ENCODE measurements at places on chromosomes 7 and 10.

GRCh38 chr7:31254926-31255325, 85.6 kb downstream of the NEUROD6 start:
- peak; percentile 1 for DNase-seq

DNA sequence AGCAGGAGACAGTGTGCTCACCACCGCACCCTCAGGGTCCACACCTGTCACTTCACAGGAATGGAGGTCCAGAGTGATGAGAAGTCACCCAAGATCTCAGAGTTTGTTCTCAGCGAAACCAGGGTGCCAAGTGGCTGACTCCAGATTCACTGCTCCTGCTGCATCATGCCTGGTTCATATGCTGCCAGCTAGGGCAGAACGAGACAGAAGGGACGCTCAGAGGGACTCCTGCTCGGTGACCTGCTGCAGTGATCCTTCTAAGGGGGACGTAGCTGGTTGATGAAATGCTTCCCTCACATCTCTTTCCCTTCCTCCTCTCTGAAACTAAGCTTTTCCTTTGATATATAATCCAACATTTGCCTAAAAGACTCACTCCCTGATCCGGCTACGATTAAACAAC, 248.5 kb downstream of the SFMBT2 start:
- DNase-seq, result no peak

- no peak for DNase-seq
These were observed 63.0 kb upstream of the SP4 start for GRCh38 chr7:21364801-21365271.

GRCh38 chr7:123792547-123792946, 43.7 kb upstream of the WASL start:
- DNase-seq, result no peak

DNA sequence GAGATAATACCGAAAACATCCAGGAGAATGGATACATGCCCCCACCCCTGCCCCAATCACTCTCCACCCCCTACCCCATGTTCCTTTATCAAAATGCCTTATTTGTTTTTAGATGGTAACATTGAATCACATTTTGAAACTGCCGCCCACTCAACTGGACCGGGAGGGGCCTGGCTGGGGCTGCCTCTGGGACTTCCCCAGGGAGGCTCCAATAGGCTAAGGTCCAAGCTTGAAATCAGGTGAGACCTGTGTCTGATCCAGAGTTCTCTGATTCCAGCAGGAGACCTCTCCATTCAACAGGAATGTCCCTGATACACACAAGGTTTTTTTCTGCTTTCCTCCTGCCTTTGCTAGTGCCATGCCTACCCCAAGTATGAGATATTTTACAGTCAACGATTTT, 43.8 kb upstream of the ACSL5 start:
- no peak for DNase-seq

- DNase-seq, result no peak
These were observed 82.4 kb downstream of the HIF1AN start for GRCh38 chr10:100618091-100618615.

GRCh38 chr7:27912751-27913150, 172.8 kb downstream of the TAX1BP1 start:
- no peak for DNase-seq

- DNase-seq, result no peak
These were observed 75.7 kb downstream of the VWDE start for GRCh38 chr7:12327922-12328321.

DNA sequence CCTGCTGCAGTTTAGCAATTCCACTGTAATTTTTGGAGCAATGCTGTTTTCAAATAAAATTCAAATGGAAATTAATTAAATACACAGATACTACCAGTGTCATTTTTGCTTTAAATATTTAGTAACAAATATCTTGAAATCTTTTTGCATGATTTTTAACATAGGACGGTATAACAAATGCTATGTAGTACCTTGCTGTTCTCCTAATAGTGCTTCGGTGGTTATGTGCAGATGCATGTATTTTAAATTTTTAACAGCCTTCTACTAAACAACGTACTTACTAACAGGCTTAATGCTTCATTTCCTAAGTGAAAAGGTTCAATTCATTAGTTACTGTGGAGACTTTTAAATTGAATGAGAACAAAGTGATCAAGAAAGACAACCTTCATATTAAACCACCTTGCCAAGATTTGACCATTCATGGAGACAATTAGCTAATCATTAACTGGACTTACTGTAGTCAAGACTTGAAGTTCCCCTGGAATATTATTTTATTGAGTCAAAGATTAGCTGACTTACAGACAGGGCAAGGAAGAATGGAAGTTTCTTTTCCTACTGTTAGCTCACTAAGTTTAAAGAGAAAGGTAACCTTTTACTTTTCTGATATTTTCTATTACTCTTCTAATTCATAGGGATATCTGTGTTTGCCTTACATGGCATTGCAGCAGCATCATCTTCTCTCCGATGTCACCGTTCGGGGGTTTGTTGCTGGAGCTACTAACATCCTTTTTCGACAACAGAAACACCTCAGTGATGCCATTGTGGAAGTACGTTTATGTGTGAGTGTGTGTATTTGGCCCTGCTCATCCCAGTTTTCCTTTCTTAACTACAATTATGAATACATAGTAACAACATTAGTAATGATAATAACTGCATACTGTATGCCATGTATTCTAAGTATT, 74.3 kb downstream of the AVL9 start:
- no peak for DNase-seq

DNA sequence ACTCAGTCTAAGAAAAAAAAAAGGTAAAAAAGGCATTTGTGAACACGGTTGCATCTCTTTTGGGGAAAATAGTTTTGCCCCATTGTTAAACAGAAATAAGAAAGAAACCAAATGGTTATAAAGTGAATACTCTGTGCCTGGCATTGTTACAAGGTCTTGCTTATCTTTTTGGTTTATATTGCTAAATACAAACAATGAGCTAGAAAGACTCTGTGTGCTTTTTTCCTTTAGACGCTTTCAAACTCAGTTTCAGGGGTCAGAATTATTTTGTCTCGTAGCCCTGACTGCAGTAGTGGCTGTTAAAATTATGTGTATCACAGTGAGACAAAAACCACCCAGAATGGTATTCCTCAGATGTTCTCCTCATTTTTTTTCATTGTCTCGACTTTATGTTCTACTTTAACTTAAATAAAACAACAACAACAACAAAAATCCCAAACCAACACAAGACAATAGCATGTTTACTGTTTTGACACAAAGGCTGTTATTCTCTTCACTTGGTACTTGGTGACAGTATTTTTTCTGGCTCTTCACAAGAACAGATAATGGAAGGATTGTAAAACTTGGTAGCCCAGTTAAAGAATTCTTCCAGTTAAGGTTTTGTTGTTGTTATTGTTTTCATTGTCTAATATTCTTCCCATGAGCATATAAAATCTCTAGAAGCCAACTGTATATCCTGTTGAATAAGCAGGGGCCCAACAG, 190.1 kb downstream of the PLXDC2 start:
- DNase-seq, result no peak

DNA sequence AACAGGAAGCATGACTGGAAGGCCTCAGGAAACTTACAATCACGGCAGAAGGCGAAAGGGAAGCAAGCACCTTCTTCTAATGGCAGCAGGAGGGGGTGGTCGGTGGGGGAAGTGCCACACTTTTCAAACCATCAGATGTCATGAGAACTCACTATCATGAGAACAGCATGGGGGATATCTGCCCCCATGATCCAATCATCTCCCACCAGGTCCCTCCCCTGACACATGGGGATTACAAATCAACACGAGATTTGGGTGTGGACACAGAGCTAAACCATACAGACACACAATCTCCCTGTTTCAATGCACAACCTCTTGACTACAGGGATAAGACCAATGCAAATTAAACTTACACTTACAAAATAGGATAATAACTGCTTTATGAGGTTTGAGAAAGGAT, 97.6 kb downstream of the SGMS1 start:
- DNase-seq, result no peak

GRCh38 chr7:139875821-139876241, 46.8 kb downstream of the TBXAS1 start:
- peak; percentile 10 for DNase-seq

DNA sequence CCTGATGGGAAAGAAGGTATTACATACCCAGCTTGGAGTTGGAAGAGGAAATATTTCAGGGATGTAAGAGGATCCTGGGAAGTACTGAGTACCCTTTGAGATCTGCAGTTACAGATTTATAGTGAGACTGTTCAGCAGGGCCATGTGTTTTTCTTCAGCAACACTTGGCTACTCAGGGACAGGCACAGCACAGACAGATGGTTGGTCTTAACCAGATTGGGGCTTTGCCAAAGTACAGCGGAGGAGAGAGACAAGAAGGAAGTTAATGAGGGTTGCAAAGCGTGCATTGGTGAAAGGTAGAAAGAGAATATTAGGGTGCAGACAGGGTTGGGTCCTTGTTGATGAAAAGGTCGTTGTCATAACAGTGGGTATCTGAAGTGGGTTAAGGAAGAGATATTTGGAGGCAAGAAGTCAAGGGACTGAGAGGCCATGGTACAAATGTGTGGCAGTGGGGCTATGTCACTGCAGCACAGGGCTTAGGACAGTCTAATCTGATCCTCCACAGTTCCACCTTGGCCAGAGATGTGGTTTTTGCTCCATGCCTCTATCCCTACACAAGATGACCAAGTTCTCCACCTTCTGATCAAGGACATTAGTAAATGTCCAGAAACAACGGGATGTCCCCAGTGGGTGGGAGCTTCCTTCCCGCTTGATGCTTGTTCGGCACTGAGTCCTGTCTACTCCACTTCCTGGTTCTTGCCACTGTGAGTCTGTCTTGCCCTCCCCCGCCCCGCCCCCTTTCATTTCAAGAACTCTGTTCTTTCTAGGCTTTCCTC, 18.9 kb upstream of the DNAJC1 start:
- peak; percentile 55 for DNase-seq

DNA sequence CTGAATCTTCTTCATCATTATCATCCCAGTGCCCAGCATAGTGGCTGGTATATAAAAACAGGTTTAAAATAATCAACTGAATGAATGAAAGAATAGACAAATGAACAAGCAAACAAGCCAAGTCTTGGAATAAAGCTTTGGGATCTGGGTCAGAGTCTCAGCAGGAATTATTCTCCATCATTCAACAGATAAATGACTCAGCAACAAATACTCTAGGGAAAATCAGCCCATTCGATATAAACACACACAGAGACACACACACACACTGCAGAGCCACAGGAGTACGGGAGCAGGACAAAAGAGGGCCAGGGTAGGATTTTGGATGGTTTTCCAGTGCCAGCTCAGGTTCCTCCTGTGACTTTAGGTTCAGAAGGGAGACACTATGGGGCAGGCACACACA, 29.2 kb upstream of the DLX6 start:
- DNase-seq, result no peak

- DNase-seq, result no peak
These were observed 21.2 kb downstream of the MAT1A start for GRCh38 chr10:80268266-80268665.

- no peak for DNase-seq
These were observed 67.5 kb upstream of the CCNY start for GRCh38 chr10:35268791-35269257.

DNA sequence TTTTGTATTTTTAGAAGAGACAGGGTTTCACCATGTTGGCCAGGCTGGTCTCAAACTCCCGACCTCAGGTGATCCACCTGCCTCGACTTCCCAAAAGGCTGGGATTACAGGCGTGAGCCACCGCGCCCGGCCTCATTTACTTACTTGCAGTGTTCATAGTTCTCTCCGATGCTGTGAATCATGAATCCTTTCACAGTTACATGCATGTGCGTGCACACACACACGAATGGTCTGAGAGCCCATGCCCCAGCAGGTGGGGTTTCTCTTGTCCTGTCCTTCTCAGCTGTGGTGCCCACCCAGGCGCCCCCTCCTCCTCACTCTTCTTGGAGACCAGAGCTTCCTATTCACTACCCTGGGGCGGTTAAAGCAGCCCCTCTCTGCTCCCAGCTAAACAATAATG, 50.6 kb downstream of the RBM17 start:
- DNase-seq, result no peak

- DNase-seq, result no peak
These were observed 20.9 kb downstream of the DNAJB9 start for GRCh38 chr7:108590606-108591005.

- DNase-seq, result peak; percentile 72
These were observed 233.6 kb downstream of the SNX13 start for GRCh38 chr7:17706734-17707133.

DNA sequence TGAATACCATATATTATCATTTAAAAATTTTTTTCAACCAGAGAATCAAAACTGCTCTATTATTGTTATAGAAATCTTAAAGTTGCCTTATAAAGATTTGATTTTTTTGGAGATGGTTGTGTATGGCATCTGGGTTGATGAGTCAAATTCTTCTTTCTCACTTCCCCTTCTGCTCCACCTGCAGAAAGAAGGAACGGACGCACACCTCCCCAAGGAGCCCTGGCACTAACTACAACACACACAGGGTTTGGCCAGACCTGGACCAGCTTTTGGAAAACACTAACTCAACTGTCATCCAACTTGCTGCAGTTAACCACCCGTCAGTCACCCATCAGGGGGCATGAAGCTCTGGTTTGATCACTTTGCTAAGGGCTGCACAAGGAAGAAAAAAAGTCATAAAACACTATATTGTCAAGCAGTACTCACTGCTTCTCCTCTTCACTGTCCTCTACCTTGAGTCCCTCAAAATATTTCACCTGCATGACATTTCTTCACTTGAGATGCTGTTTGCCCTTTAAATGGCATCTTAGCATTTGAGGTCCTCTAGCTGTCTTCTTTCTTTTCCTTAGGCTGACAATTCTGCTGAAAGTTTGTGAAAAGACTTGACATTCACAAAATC, 266.7 kb upstream of the PHF14 start:
- DNase-seq, result no peak

GRCh38 chr10:34179280-34179679, 635.8 kb downstream of the PARD3 start:
- no peak for DNase-seq

DNA sequence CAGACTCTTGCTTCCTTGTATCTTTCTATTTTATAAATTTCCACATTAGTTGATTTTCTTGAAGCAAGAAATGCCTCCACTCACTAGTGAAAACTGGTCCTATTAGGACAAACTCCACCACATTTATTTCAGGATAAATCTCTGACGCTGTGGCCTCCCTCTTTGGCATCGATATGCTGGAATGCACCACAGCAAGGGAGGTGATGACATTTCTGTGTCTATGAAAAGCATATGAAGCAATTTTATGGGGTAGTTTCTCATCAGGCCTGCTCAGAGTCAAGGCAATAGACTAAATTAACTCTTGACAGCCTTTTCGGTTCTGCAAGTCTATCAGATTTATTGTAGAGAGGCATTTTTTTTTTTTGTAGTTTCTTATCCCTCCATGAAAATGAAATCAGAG, 304.4 kb downstream of the ZEB1 start:
- DNase-seq, result no peak

DNA sequence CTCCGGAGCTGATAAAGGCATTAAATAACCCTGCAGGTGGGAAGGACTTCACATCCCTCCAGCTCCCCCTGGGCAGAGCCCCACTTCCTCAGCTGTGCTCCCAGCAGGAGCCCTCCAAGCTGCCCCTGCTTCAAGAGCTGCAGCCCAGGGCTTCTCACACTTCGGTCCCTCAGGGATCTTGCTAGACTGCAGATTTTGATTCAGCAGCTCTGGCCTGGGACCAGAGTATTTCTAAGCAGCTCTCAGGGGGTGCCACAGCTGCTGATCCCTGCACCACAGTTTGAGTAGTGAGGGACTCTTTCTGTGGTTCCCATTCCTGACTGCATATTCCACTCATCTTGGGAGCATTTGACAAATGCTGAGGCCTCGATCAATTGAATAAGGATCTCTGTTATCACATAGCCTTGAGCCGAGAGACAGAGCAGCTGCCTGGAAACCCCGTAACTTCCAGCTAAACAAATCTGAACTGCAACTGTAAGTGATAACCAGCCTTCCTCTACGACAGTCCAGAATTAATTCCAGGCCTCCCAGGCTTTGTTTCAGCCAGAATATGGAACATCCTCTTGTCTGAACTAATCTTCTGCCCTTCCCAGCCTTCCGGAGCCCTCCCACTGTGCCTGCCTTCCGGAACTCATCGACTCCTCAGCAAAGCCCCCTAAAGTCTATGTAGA, 161.4 kb downstream of the CCDC3 start:
- no peak for DNase-seq

Data from OCI-M1 (cell line).